ENCODE measurements at places on chromosomes 4 and X.
A peak's percentile ranks its signal among the peaks of the same experiment; 100 is the strongest.

DNA sequence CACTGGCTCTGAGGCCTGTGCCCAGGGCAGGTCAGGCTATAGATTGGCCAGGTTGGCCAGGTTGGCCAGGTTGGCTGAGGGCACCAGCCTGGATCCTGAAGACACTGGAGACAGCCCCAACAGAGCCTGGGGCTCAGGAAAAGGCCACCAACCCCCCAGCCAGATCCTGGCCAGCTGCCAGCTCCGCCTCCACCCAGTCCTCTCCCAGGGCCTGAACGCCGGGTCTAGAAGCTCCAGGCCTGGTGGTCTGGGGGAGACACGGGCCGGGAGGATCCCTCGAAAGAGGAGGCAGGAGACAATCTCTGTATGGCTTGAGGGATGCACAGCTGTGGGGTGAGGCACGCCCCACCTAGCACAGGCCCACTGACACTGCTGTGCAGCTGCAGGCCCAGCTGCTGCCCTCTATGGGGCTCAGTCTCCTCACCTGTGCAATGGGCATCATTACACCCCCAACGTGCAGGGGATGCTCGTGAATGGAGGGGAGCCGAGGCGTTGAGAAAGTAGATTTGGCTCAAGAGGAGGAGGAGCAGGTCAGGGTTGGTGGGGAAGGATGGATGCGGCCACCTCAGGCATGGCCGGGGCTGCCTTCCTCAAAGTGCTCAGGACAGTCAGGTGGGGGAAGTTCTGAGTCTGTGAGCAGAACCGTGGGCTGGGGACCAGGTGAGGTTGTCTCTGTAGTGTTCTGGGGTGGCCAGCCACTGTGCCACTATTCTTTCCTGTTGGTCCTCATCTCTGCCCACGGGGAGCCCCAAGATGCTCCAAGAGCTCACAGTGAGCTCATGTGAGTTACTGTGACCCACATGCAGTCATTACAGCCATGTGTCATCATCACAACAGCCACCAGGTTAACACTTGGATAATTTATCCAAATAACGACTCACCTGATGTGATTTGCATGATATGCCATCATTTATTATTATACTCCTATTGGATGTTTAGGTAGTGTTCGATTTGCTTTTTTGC, 10.8 kb upstream of the GAGE10 start:
- DNase-seq = no peak
- H3K4me1 ChIP-seq = peaks cover 13% of the 10 kb centered on the region
- H3K27ac ChIP-seq = no peak overlapping the region
- H3K4me3 ChIP-seq = no peak overlapping the region
- no peaks in the 10 kb centered on the region for H3K36me3 ChIP-seq

- H3K27ac ChIP-seq = no peak overlapping the region
- H3K36me3 ChIP-seq = no peaks in the 10 kb centered on the region
- no peak overlapping the region for H3K4me3 ChIP-seq
- no peak for DNase-seq
Measured at GRCh38 chrX:114952696-114953095, 64.7 kb downstream of the IL13RA2 start.

DNA sequence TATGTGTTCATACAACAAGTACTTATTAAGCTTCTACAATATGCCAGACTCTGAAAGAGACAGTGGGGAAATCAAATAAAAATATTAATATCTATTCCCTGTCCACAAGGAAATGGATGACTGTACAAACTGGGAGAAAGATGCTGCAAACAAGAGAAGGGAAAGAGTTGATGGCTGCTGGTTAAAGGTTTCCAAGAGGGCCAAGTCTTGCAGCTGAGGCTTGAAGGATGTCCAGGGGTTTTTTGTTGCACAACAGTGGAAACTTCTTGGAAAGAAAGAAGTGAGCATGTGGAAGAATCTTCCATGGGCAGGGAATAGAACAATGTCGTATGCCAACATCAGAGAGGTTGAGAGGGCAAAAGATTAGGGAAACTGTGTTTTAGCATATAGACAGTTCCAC, 95.8 kb downstream of the MID1 start:
- no peaks in the 10 kb centered on the region for H3K36me3 ChIP-seq
- no peaks in the 10 kb centered on the region for H3K4me1 ChIP-seq
- no peak overlapping the region for H3K27ac ChIP-seq
- no peak overlapping the region for H3K4me3 ChIP-seq
- H3K27me3 ChIP-seq = no peaks in the 10 kb centered on the region

DNA sequence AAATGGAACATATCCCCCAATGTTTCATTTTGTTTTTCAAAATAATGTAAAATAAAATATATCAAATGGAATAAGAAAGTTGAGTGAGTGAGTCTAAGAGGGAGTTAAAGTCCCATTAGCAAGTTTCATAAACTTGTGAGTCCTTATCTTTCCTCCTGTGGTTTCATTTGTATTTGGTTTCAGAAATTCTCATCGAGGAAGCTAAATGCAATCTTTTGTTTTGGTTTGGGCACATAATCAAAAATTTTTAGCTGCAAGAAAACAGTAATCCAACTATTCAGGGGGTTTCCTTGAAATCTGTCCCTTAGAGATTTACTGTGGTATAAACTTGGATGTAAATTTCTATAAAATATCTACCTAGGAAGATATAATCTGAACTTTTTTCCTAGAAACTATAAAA, 124.2 kb downstream of the CAMK2D start:
- no peaks in the 10 kb centered on the region for H3K36me3 ChIP-seq
- H3K4me3 ChIP-seq = no peak overlapping the region
- no peaks in the 10 kb centered on the region for H3K4me1 ChIP-seq
- no peak for DNase-seq
- H3K27ac ChIP-seq = no peak overlapping the region

GRCh38 chr4:156779774-156780173, 191.8 kb downstream of the PDGFC start:
- H3K4me1 ChIP-seq = no peaks in the 10 kb centered on the region
- DNase-seq = no peak
- no peaks in the 10 kb centered on the region for H3K36me3 ChIP-seq
- H3K4me3 ChIP-seq = no peak overlapping the region
- no peak overlapping the region for H3K27ac ChIP-seq
- no peaks in the 10 kb centered on the region for H3K27me3 ChIP-seq

DNA sequence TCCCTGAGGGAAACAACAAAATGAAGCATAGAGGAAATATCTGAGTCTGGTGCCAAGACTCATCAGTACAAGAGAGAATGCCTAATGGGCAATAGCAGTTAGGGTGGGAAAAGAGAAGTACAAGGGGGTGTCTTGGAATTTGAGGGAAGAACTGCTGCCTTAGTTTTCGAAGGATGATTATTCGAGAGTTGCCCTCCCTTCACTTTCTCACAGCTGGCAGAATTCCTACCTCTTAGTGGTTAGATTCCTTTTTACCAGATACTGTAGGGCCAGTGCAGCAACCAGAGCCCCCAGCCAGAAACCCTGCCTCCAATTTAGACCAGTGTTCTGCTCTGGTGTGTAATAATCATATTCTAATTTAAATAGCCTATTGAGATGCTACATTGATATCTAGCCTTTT, 56.5 kb downstream of the NFKB1 start:
- no peak for DNase-seq
- no peak overlapping the region for H3K27ac ChIP-seq
- no peaks in the 10 kb centered on the region for H3K4me1 ChIP-seq
- no peaks in the 10 kb centered on the region for H3K36me3 ChIP-seq
- no peaks in the 10 kb centered on the region for H3K27me3 ChIP-seq

DNA sequence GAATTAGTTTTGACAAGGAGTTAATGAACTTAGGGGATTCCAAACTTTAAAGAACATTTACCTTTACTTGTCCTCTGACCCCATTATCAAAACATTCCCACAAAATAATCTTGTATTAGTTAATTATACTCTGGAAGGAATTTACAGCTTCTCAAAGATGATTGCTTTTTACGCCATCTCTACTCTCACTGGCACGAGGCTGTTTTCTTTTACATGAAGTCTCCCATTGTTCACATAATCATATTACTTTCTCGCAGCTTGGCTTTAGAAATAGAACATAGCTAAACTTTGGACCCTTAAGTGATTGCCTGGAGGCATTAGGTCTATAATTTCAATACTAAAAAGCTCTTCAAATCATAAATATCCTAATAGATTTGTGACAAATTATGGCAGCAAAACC, 592.9 kb downstream of the TRIML1 start:
- DNase-seq = no peak
- no peak overlapping the region for H3K4me3 ChIP-seq
- no peaks in the 10 kb centered on the region for H3K36me3 ChIP-seq
- no peaks in the 10 kb centered on the region for H3K27me3 ChIP-seq
- H3K4me1 ChIP-seq = no peaks in the 10 kb centered on the region
- H3K27ac ChIP-seq = no peak overlapping the region

- H3K36me3 ChIP-seq = no peaks in the 10 kb centered on the region
- no peak for DNase-seq
- no peak overlapping the region for H3K27ac ChIP-seq
- peaks cover 13% of the 10 kb centered on the region for H3K4me1 ChIP-seq
Measured at GRCh38 chr4:103074744-103075434, 1.7 kb downstream of the SLC9B2 start.

DNA sequence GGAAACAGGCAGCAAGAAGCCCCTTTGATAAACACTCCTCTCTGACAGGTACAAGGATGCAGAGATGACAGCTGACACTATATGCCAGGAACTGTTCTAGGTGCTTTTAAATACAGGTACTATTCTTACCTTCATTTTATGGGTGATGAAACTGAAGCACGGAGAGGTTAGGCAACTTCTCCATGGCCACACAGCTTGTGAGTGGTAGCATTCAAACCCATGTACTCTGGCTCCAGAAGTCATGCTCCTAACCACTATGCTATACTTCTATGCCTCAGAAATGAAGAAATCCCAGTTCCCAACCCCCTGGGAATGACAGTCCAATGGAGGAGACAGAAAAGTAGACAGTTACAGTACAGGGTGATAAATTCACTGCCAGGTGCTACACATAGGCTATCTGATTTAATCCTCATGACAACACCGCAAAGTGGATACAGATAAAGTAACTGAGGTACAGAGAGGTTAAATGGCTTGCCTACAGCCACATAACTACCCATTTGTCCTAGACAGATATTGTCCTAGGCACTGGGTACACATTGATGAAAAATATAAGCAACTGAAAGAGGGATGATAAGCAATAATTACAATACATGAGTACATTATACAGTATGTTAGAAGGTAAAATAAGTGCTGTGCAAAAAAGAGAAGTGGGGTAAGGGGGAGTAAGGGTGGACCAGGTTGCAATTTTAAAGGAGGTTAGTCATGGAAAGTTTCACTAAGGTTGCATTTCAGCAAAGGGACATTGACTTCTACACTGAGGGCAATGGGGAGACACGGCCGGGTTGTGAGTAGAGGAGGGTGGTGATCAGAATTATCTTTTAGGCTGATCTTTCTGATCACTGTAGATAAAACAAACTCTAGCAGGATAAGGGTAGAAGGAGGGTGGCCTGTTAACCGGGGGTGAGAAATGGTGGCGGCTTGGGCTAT, 1.6 kb upstream of the F8 start:
- no peaks in the 10 kb centered on the region for H3K36me3 ChIP-seq
- no peak for DNase-seq
- H3K4me1 ChIP-seq = peaks cover 14% of the 10 kb centered on the region
- no peak overlapping the region for H3K4me3 ChIP-seq
- peak overlapping the region; percentile 52 for H3K27ac ChIP-seq

DNA sequence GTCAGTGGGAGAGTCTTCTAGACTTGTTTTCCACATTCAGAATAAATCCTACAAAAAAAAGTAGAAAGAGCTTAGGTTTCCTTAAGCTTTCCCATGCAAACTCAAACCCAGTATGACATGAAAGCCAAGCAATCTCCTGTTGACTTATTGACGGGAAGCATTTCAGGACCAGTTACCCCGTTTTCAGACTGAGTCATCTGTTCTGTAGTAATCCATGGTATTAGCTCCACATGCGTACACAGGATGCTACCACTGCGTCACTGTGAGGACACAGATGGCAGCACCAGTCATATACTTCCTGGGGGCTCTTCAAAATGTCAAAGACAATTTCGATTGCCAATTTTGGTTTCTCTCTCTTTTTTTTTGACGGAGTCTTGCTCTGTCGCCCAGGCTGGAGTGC, 224.9 kb upstream of the MAD2L1 start:
- H3K27me3 ChIP-seq = no peaks in the 10 kb centered on the region
- H3K36me3 ChIP-seq = no peaks in the 10 kb centered on the region
- H3K4me3 ChIP-seq = no peak overlapping the region
- no peak overlapping the region for H3K27ac ChIP-seq
- DNase-seq = no peak
- no peaks in the 10 kb centered on the region for H3K4me1 ChIP-seq
